Right forelimb (tissue), 1 donor: ENCODE measurements at places on chromosomes 1 and 21.
A peak's percentile ranks its signal among the peaks of the same experiment; 100 is the strongest.

- no peak for DNase-seq
Measured at GRCh38 chr1:172967936-172968335, 82.8 kb downstream of the TNFSF18 start.

DNA sequence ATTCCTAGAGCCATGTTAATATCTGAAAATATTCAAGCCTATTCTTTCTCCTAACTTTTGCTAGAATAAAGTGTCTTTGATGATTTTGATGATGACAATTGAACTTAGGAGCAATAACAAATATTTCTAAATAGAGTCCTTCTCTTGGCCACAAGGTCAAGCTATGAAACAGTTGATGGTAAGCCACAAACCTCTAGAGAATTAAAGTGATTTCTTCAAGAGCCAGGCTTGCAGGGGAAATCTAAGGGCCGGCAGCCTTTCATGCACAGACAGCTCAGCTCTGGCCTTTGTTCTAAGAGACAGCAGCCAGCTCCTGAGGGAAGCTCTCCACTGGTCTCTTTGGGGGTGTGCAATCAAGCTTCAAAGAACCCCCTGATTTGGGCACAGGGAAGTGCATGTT, 59.0 kb downstream of the SUSD4 start:
- no peak for DNase-seq

- no peak for DNase-seq
Measured at GRCh38 chr1:18890706-18891425, 11.5 kb downstream of the ALDH4A1 start.

- no peak for DNase-seq
Measured at GRCh38 chr1:150536836-150537731, 12.1 kb upstream of the ADAMTSL4 start.

DNA sequence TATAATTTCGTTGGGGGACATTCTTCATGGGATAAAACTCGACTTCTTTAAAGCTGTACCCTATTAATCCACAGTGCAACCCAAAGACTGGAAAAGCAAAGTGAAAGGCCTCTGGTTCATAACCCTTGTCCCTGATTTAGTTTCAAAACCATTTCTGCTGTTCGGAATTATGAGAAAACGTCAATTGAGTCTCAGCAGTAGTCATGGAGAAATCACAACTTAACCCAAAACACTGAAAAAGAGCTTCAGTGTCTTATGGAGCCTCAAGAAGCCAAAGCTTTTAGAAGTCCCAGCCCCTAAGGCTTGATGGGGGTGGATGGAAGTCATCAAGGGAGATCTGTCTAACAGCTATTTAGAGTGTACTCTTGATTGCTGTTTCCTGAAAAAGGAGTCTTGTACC, 73.5 kb upstream of the VCAM1 start:
- no peak for DNase-seq

- DNase-seq: peak; percentile 69
Measured at GRCh38 chr1:52842643-52843310, at the start of gene ZYG11A. ZYG11A (plus strand) TSS chr1:52842760; CDS start chr1:52842884, 124 bp downstream.

DNA sequence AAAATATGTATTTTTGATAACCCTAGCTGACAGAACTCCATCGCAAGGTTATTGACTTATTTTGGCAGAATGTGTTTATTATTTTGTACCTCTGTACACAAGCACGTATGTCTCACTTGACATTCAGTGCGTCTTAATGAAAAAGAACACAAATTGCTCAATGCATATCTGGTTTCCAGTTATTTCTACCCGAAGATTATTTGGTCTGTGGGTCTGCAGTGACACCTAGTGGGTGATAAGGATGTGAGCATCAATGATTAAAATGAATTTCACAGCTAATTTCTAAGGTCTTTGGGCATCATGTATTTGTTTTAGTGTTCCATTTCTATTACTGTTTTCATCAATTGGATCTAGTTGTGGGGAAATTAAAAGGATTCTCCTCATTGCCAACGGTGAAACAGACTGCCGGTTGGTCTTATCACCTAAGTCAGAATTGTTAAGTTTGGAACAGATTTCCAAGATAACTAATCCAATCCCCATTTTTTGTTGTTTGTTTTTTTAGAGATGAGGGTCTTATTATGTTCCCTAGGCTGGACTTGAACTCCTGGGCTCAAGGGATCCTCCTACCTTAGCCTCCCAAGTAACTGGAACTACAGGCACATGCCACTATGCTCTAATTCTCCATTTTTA, 13.9 kb downstream of the DDX20 start:
- no peak for DNase-seq

DNA sequence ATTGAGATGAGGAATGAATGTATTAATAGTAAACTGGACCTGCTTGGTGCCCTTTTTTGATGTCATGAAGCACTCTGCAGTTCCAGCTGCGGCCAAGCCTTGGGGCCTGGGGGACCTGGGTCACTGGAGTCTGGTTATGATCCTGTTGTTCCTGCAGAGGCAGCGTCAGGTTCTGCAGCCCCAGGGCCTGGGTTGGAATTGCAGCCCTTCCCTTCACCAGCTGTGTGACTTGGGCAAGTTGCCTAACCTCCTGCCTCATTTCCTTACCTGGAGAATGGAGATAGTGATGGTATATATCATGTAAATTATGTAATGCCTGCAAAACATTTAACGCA, 9.1 kb upstream of the ATP5PO start:
- peak; percentile 40 for DNase-seq

DNA sequence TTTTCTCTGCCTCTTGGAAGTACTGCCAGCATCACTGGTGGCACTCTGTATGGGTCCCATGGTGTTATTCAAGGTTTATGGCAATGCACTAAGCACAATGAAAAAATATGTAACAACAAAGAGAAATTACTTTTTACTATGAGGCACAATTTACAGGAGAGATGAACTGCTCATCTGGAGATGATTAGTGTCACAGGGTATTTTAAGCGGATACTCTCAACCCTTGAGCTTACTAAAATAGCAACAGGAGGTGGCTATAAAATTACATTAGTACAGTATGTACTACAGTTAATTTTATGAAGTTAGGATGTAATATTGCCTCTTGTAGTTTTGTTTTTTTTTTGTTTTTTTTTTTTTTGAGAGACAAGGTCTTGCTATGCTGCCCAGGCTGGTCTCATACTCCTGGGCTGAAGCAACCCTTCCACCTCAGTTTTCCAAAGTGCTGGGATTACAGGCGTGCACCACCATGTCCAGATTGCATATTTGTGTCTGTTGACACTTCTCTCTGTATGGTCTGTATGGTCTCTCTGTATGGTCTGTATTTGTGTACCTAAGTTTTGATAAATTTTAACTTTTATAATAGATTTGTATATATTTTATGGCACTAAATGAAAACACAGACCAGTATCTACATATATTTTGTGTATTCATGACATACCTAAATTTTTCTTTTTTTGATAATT, 175.6 kb upstream of the HP1BP3 start:
- no peak for DNase-seq

DNA sequence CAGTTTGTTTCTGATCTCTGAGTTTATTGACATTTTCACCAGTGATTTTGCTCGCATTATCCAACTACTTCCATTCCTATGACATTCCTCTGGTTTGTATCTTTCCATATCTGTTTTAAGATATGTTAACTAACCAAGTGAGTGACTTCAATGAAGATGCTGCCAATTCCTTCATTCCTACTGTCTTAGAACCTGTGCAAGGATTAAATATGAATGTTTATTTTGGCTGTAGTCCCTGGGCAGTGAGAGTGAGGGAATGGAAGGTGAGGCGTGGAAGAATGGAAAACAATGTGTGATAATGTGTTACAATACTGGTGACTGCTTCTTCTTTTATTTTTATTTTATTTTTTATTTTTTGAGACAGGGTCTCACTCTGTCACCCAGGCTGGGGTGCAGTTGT, 183.0 kb downstream of the SDCCAG8 start:
- DNase-seq: no peak

DNA sequence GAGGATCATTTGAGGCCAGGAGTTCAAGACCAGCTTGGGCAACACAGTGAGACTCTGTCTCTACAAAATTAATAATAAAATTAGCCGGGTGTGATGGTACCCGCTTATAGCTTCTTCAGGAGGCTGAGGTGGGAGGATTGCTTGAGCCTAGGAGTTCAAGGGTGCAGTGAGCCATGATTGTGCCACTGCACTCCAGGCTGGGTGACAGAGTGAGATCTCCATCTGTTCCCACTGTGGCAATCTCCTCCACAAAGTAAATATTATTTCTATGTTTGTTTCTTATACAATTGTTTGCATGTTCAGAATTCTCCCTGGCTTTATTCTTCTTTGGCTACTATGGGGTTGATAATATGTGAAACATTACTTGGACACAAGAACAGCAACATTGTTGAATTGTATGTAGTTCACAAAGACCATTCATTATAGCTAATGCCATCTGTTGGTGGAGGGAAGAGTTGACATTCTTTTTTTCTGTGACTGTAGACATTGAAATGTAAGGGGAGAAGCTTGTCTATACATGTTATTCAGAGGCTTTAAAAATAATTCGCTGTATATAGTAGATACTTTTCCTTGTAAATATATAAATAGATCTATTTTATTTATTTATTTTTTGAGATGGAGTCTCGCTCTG, 47.8 kb upstream of the SRSF10 start:
- DNase-seq: no peak

DNA sequence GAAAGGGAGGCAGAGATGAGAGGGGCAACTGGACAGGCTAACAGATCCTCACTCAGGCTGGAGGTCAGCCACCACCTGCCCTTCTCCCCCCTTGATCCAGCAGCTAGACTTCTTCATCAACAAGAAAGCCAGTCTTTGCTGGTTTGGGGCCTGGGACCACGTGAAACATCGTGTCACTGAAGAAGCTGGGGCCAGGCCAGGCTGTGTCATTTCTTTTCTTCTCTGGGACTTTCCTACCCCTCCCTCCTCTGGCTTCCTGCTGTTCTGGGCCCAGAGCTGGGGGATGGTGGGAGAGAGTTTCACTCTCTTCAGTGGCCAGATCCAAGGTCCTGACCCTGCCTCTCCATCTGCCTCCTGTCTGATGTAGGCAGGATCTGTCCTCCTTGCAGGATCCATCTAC, 18.1 kb upstream of the SLC26A9 start:
- DNase-seq: no peak

DNA sequence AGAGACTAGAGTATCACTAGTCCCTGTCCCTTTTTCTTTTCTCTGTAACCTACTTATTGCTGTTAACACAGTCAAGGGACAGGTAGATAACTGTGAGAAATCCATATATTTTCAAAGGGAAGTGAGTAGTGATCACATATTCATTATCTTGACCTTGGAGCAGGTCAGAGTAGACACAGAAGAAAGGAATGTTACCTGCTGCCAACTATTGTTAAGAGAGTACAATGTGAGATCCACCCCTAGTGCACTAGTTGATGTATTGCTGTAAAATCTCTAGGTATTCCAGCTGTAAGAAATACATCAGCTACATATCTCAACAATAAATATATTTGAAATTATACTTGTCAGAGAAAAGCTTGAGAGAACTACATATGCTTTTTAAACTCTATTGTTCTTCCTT, 68.7 kb upstream of the ADGRL2 start:
- DNase-seq: no peak

GRCh38 chr1:40315795-40316594, 1.1 kb downstream of the COL9A2 start:
- DNase-seq: peak; percentile 64

DNA sequence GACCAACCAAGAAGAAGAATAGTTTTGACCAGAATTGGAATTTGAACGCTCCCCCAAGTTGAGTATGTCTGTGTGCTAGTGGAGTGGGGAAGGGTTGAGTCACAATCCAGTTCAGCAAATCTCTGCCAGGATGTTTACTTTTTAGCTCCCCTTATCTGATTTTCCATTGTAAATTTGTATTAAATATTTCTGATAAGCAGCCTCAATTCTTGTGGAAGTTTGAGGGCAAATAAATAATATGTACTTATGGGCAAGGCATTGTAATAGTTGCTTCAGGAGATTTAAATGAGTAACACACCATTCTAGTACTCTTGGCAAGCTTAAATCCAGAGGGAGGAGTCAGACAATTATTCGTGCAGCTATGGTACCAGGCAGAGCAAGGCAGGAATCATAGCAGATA, 14.4 kb downstream of the CXADR start:
- no peak for DNase-seq

DNA sequence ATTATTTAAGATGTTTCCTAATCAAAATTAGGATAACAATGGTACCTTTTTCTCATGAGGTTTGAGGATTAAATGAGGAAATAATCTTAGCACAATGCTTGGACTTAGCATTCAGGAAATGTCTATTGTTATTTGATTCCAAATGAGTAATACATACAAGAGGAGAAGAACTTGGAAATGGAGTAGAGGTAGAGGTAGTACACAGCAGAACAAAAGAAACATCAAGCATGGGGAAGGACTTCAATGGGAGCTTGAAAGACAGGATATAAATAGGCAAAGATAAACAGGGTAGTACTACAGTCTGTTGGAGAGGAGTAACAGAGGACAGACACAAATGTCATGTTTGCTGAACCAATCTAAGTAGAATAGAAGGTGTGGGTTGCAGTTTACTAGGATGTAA, 59.5 kb upstream of the RGS2 start:
- DNase-seq: no peak

DNA sequence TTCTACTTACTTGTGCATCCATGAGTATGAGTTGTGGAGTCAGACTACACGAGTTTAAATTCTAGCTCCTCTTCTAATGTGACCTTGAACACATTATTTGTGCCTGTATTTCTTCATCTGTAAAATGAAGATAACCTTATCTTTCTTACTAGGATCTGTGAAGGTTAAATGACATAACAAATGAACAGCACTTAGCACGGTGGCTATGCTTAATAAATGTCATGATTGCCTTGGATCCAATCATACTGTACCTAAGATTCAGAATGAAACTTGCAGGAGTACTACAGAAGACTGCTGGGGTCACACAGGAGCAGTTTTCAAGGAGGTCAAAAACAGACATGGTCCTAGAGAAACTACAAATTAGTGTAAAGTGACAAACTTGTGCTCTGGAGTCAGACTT, 22.2 kb upstream of the ALG14 start:
- DNase-seq: no peak

DNA sequence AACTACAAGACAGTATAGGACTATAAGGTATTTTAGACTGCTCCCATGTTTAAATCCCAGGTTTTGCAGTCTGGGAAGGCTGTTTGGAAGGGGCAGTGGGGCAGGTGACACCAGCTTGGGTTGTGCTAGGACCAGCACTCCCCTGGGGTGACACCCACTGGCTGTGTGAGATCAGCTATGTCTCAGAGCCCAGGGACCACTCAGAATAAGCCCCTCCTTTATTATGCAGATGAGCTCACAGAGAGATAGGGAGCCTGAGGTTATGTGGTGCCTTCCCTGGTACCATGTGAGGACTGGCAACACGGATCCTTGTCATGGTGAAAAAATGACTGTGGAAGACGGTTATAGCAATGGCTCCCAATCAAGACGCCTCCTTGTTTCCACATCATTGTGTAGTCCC, 71.0 kb downstream of the NENF start:
- no peak for DNase-seq
